ENCODE measurements at places on chromosomes 7 and 10. TPM values are rescaled to one million over a fixed set of nuclear protein-coding genes. Genes with fewer than 3 reads are reported as not detected.

DNA sequence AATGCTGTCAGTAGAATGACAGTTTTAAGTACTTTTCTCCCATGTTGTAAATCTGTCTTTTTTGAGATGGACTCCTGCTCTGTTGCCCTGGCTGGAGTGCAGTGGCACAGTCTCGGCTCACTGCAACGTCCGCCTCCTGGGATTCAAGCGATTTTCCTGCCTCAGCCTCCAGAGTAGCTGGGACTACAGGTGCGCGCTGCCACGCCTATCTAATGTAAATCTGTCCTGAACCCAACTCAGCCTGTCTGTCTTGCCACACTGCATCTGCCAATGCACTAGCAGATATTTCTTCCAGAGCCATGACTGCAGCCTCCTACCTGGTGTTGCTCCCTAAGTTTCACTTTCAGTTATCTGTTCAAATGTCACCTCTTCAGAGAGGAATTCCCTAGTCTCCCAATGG is 264.1 kb downstream of the PHF14 start:
- no peaks in the 10 kb centered on the region for H3K36me3 ChIP-seq
- no peaks in the 10 kb centered on the region for H3K27me3 ChIP-seq
- no peak overlapping the region for H3K4me3 ChIP-seq
- no peak overlapping the region for H3K27ac ChIP-seq
- DNase-seq = no peak
- no peaks in the 10 kb centered on the region for H3K4me1 ChIP-seq

DNA sequence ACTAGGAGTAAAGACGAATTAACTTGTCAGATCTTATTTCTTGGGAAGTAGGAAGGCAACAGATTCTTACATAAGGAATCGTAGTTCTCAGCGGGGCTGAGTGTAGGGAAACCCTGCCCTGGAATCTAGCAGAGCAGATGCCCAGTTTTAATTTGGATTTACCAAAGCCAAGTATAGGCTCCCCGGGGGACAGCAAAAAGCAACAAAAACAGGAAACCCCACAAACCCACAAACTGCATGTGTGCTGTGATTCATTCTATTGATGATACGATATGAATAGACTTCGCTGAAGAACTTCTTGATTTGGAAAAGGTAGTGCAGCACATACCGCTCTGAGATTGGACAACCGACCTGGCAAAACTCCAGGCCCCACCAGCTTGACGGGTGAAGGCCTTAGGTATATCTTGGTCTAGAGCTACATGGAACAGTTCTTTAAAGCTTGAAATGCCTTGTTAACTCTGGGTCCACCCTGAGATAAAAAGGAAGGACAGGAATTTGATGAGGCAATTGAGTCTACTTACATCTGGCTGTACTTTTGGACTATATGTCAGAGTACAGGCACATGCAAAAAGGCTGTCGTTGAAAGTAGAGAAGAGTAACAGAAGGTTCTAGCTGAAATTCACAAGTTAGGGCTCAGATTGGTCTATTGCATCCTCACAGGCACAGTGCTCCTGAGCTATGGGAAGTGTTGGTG is 49.1 kb downstream of the STRA8 start:
- no peak overlapping the region for H3K4me3 ChIP-seq
- no peak overlapping the region for H3K27ac ChIP-seq
- peaks cover 10% of the 10 kb centered on the region for H3K27me3 ChIP-seq
- H3K4me1 ChIP-seq = peaks cover 15% of the 10 kb centered on the region
- no peaks in the 10 kb centered on the region for H3K36me3 ChIP-seq

GRCh38 chr7:50664461-50664922 is 99.3 kb upstream of the DDC start:
- no peak for DNase-seq
- H3K4me3 ChIP-seq = no peak overlapping the region
- H3K36me3 ChIP-seq = no peaks in the 10 kb centered on the region
- no peaks in the 10 kb centered on the region for H3K27me3 ChIP-seq

DNA sequence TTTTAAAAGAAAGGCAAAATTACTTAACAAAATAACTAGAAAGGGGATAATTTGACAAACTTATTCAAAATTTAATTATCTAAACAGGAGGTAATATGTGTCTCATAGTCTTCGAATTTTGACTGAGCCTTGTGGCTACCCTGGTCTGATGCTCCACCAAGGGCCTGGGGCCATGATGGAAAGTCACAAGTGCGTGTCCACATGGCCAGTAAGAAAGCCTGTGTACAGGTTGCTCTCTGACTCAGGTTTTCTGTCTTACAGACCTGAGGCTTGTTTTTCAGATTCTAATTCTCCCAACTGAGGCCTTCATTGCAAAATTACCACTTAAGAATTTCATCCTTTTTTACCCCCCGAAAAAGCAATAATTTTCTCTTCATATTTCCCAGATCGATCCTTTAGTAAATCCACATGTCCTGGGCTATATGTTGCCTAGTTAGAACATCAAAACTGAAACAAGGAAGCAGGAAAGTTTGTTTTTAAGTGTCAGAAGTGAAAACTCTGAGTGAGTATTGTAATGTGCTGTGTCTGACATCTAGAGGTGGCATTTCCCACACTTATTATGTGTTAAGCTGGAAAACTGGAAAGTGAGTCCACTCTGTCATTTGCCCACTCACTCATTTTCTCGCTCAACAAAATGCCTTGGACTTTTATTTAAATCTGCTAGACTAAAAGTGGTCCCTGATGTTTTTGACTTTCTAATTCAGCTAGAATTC is 10.0 kb downstream of the CYP3A43 start:
- no peak for DNase-seq
- H3K27me3 ChIP-seq = peaks cover 15% of the 10 kb centered on the region
- no peaks in the 10 kb centered on the region for H3K36me3 ChIP-seq
- no peak overlapping the region for H3K27ac ChIP-seq
- no peak overlapping the region for H3K4me3 ChIP-seq

- H3K27ac ChIP-seq = no peak overlapping the region
- H3K36me3 ChIP-seq = no peaks in the 10 kb centered on the region
- H3K27me3 ChIP-seq = peaks cover 17% of the 10 kb centered on the region
- no peak for DNase-seq
- H3K4me3 ChIP-seq = no peak overlapping the region
Observed at GRCh38 chr10:48623607-48624132, 18.8 kb upstream of the ARHGAP22 start.

DNA sequence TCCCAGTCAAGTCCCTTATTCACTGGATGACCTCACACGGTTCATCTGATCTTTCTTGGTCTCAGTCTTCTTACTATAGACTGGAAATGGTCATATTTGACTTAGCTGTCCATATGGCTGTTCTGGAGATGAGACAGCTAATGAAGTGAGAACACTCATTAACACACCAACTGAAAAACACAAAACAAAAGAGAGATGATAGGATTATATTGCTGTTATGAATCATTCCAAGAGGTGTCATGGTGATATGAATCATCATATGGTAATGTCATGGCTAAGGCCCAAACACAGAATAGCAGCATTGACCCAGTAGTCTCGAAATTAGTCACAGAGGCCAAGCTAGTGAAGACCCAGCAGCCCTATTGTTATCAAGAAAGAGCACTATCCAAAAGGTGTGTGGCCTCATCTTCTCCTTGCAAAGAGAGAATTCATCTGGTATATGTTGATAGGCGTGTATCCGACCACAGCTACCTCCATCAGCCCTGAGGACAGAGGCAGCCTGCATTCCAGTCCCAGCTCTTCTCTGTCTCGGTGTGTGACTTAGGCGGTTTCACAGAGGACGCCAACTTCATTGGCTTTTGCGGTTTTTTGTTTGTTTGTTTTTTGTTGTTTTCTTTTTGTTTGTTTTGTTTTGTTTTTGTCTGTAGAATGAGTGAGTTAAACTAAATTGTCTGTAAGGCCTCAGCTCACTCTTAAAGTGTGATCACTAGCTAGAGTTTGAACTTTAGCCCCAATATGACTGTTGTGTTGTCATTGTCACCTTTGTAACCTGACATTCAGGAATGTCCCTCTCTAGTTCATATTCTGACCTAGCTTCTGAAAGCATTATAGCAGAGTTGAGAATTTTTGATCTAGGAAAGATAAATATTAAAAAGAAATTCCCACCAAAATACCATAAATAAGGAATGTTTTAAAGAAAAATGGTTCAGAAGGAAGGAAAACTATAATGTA is 97.4 kb upstream of the PDCD4 start:
- H3K27ac ChIP-seq = peak overlapping the region; percentile 99
- H3K36me3 ChIP-seq = no peaks in the 10 kb centered on the region
- DNase-seq = peak; percentile 59
- peaks cover 59% of the 10 kb centered on the region for H3K4me1 ChIP-seq
- peaks cover 1% of the 10 kb centered on the region for H3K27me3 ChIP-seq

DNA sequence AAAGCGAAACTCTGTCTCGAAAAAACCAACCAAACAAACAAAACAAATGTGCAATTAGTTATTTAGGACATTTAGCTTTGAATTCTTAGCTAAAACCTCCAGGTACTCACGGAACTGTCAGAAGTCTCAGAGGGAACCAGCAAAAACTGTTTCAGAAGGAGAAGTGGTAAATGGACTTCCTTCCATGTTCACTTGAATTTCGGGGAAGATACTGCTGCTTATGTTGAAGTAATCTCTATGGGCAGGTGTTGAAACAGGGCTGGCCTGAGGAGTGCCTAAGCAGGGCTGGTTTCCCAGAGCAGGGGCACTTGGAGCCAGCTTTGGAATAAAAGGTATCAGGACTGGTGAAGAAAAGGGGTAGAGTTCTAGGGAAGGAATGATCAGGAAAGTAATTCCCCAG is 2.4 kb upstream of the EXOC6 start:
- no peak overlapping the region for H3K4me3 ChIP-seq
- peaks cover 6% of the 10 kb centered on the region for H3K27me3 ChIP-seq
- H3K4me1 ChIP-seq = peaks cover 37% of the 10 kb centered on the region
- DNase-seq = no peak
- no peaks in the 10 kb centered on the region for H3K36me3 ChIP-seq

DNA sequence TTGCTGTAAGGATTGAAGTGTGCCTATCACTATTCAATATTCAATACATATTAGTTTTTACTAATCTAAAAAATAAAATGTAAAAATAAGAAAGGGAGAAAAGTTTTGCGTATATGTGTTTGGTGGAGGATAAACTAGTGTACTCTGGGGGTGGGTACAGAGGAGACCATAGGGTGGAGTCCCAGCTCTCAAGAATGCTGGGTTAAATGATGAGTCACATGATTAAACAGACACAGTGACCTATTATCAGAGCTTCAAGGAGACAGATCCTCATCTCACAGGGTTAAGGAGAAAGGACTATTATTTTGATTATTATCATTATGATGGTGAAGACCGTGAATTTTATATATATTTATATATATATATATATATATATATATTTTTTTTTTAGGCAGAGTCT is 77.5 kb downstream of the AFAP1L2 start:
- no peak overlapping the region for H3K4me3 ChIP-seq
- no peaks in the 10 kb centered on the region for H3K4me1 ChIP-seq
- DNase-seq = no peak
- H3K27me3 ChIP-seq = peaks cover 7% of the 10 kb centered on the region
- no peak overlapping the region for H3K27ac ChIP-seq
- H3K36me3 ChIP-seq = no peaks in the 10 kb centered on the region

DNA sequence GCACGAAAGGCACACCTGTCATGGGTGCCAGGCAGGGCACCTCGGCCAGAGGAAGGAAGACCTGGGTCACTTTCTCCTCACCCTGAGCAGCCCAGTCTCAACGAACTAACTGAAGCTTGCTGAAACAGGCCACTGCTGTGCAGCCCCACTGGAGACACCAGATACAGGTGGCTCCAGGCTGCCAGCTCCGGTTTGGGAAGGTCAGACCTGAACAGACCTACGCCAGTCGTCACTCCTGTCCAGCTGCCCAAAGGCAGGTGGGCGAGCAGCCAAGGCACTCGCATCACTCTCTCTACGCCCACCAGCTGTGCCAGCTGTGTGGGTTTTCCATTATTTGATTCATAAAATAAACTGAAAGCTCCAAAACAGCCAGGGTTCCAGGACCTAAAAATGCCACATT is 256.1 kb downstream of the ZMYND11 start:
- H3K4me3 ChIP-seq = no peak overlapping the region
- H3K27me3 ChIP-seq = no peaks in the 10 kb centered on the region
- no peak overlapping the region for H3K27ac ChIP-seq
- H3K36me3 ChIP-seq = no peaks in the 10 kb centered on the region
- no peak for DNase-seq

GRCh38 chr7:64656489-64656888 is 9.4 kb upstream of the ZNF107 start:
- no peak for DNase-seq
- H3K27ac ChIP-seq = no peak overlapping the region
- no peaks in the 10 kb centered on the region for H3K27me3 ChIP-seq
- H3K36me3 ChIP-seq = no peaks in the 10 kb centered on the region

DNA sequence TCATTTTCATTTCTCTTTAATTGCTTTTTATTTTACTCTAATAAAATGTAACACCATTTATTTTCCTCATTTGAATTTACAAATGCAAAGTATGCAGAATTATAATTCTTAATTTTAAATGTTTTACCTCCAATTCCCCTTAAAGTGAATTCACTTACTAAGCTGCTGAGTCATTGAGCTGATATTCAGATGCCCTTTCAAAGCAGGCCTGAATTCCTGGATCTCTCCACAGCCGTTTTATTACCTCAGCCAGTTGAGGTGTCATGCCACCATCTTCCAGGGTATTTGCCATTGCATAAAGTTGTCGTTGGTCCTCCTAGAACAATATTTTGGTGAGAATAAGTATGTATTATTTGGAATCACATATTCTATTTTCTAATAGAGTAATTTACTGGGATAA is 33.2 kb downstream of the GNAT3 start:
- no peaks in the 10 kb centered on the region for H3K27me3 ChIP-seq
- no peak overlapping the region for H3K27ac ChIP-seq
- no peaks in the 10 kb centered on the region for H3K4me1 ChIP-seq
- no peaks in the 10 kb centered on the region for H3K36me3 ChIP-seq
- no peak for DNase-seq

GRCh38 chr7:135662123-135662372 is 266 bp upstream of the STMP1 start:
- no peaks in the 10 kb centered on the region for H3K27me3 ChIP-seq
- peaks cover 28% of the 10 kb centered on the region for H3K4me1 ChIP-seq
- peaks cover 17% of the 10 kb centered on the region for H3K36me3 ChIP-seq
- H3K4me3 ChIP-seq = peak overlapping the region; percentile 95
- no peak for DNase-seq
- H3K27ac ChIP-seq = peak overlapping the region; percentile 91

- H3K4me3 ChIP-seq = no peak overlapping the region
- DNase-seq = no peak
- no peaks in the 10 kb centered on the region for H3K36me3 ChIP-seq
- no peaks in the 10 kb centered on the region for H3K27me3 ChIP-seq
Observed at GRCh38 chr10:130472236-130472635, 336.0 kb downstream of the GLRX3 start.

Gene CYP51A1
- total RNA-seq = 133 TPM

Gene OPALIN
- not detected for total RNA-seq

Gene GCC1
- total RNA-seq = 14.4 TPM

Data from activated T-helper 2 cell treated with anti-CD3 and anti-CD28 coated beads, Interferon-gamma antibody, Interleukin-2, Interleukin-4, amounts not matched to agents 10 μg/mL and 5 μg/mL and 100 μg/mL, durations not matched to agents 14 hours and 24 hours and 36 hours (primary cell).